ENCODE measurements at places on chromosomes 3 and 15. TPM values are rescaled to one million over a fixed set of nuclear protein-coding genes. Genes with fewer than 3 reads are reported as not detected.

RPLP1 gene
- total RNA-seq, result 1,560 TPM

COL6A5 gene
- total RNA-seq, result 0.07 TPM

CFAP100 gene
- total RNA-seq, result 0.66 TPM

DNA sequence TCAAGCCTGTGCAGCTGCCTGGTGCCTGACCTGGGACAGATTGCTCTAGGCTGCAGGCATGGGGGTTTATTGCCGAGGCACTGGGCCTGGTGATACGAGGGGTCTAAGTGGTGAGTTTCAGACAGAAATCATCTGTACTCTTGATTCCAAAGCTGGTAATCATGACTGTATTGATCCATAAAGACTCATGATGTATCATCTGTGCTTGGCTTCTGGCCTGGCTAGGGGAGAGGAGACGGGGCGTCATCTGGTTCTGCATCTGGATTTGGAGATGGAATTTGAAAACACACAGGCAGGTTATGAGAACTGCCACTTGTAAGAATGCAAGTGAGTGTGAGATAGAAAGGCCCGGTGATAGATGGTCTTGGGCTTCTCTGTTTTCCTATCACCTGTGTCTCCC lies 337.4 kb upstream of the C2CD4B start:
- no peak for DNase-seq

DNA sequence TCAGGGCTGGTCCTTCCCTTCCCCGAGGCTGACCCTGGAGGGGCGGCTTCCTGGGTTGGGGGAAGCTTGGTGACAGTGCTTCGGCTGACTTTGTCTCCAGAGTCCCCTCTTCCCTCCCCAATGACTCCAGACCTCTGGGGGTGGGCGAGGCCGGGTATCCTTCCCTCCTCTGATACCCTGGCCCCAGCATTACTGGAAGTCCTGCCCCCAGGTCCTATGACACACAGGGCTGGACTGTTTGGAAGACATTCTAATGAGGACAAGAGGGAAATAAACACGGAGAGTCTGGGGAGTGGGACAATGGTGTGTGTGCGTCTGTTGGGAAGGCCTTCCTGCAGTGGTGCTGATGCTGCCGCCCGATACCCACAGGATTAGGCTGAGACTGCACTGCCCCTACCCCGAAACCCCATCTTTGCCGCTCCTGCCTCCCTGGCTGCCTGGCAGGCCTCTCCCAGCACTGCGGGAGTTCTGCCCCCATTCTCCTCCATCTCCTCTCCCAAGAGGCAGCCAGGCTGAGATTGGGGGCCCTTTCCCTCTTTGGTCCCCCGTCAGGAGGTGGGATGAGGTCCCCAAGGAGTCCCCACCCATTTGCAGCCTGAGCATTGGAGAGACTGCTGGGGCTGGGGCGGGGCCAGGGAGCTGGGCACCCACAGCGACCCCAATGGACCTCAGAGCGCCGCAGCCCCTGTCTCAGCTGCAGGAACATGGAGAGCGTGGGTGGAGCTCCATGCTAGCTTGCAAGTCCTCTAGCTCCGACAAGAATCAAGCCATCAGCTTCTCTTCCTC lies 29.7 kb upstream of the FBLN2 start:
- peak; percentile 73 for DNase-seq
